ENCODE measurements at places on chromosomes 7 and 10.

- no peak for DNase-seq
These were observed 8.2 kb downstream of the AGFG2 start for GRCh38 chr7:100546926-100547800.

GRCh38 chr10:11541296-11541695, 70.2 kb downstream of the USP6NL start:
- DNase-seq: no peak

DNA sequence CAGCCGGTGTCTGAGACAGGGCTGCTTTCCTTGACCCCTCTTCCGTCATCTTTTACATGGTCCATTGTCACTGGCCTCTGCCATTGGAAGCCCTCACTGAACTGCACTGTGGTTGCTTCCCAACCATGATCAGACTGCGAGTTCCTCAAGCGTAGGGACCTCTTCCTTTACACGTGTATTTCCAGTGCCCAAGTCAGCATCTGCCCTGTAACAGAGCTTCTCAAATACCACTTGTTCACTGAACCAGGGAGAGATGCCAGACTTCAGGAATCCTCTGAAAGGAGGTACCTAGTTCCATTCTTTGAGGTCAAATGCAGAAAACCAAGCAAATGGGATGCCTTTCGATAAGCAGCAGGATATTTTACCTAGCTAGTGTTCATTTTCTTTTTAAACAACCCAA, 145.1 kb downstream of the NRP1 start:
- DNase-seq: no peak

DNA sequence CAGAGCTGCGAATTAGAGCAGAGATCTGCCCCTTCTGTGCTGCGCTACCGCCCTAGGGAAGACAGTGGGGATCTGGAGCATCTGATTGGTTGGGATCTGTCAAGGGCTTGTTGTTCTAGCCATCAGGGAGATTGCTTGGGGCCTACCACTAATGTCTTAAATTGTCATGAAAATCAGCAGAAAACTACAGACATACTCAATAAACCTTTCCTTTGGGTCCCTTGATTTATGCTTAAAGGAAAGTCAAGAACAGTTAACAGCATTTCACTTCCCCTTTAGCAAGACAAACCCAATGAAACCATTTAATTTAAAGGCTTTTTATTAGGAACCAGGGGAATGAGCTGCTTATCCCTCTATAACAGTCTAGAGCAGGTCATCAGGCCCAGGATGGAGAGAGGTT, 10.0 kb downstream of the SLC25A28 start:
- no peak for DNase-seq

DNA sequence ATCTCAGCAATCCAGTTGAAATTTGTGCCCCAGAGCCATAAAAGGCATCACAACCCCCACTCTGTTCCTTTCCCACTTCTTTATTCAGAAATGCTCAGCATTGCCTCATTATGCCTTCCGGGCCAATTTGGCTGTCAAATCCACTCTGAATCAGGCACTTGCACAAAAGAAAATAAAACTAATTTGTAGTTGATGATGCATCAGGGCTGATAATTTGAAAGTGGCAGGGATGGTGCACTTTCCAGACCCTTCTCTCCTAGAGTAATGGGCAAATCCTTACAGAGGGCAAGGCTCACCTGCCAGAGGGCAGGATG, 147.9 kb upstream of the PDE1C start:
- no peak for DNase-seq

- peak; percentile 64 for DNase-seq
These were observed 798 bp upstream of the AUTS2 start for GRCh38 chr7:69597278-69598076.

DNA sequence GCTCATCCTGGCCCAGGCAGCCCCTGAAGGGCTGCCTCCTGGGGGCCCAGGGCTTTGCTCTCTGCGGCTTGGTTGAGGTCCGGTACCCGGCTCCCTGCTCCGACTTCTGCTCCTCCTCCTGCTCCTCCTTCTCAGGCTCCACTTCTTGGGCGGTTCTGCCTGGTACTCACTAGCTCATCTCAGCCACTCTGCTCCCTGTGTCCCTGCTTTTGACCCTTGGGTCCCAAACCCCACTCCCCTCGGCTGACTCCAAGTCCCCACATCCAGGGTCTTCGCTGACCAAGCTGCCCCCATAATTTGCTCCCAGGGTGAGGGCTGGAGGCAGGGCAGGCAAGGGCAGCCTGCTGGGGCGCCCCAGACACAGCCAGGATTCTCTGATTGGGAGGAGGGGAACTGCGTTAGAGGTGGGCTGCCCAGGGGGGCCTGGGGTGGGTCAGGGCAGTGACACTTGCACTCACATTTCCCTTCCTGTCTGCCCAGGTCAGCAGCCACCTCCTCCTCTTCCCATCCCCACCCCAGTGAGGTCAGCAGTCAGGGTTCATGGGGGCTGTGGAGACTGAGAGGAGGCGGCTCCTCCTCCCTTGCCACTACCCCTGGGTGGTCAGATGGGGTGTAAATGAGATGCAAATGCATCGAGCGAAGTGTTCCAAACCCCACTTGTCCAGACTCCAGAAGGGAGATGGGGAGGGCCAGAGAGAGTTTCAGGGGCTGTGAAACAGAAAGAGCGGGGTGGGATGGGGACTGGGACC, 2.2 kb downstream of the SMARCD3 start:
- no peak for DNase-seq

Data from natural killer cell treated with Interleukin-12 subunit alpha and Interleukin-12 subunit beta and Interleukin-15 and Interleukin-18, amount 100 ng/mL, for 72 hours (primary cell).